ENCODE measurements at places on chromosomes 3 and 15.

DNA sequence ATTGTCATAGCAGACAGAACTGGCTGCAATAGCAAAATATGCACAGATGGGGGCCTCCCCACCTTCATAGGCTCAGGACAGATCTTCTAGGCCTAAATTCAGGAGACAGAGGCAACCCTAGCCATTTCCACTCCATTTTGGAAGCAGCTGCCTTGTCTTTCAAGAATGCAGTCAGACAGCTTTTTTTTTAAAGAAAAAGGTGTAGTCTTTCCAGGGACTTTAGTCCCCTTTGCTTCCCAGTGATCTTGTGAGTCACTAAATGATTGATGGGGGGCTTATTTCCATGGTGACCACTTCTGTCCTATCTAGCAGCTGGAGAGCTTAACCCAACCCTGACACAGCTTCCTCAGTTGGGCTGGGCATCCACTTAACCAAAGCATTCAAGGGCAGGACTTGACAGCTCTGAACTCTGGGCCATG lies 165.9 kb downstream of the TPRG1 start:
- DNase-seq, result no peak

DNA sequence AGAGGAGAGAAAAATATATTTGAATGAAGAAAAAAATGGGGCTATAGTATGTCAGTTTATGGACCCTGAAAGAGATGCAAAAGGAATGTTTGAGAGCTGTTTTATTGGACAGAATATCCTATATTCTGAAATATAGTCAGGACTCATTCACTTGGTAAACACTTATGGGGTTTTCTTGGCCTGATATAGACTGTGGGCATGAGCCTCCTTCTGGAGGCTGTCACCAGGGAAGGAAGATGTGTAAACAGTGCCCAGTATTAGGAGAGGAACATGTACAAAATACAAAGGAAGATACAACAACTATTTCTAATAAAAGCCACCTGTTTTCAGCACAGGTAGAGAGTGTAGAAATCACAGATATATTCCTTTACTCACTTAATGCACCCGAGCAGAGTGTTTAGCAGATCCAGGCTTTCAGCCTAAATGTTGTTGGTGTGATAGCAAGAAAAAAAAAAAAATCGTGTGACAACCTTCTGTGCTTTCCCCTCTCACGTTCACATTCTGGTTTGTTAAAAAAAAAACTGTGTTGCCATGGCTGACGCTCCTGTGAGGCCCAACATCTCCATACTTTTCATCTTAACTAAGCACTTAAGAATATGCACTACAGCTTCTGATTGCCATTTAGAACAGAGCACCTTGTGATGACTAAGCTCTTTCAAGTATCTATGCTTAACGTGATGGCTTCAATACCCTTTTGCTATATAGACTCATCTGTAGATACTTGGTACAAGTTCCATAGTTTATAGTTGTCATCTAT lies 134.1 kb downstream of the MBNL1 start:
- DNase-seq, result no peak

DNA sequence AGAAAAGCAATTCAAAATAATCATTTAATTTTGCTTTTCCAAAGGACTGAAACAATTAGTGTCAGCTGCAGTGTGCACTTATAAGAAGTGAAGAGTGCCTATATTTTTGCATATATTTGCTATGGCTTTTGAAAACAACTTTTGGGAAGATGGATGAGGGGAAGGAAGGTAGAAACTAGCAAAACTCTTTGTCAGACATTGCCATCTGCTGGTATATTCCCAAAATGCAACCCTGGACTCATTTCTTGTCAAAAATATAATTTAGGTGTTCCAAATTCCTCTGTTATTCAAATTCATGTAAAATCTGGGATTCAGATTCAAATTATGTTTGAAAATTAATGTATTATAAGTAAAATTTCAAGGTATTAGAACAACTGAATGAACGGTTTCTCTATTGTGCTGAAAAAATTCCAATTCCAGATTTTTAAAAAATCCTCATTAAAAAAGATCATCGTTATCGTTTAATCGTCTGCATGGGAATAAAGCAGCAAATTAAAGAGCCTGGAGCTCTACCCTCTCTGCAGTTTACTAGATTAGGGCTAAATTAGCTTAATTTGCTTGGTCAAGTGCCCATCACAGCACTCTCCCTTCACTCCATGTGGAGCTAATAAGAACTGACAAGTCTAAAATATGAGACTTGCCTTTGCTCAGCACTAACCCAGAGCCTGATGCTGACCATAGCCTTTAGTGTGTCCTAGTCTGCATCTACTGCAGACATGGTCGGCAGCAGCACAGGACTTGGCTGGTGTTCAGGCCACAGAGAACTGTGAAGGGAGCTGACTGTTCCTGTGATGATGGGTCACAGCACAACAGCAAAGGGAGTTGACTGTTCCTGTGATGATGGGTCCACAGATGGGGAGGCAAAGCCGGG lies 67.9 kb upstream of the MITF start:
- no peak for DNase-seq

- DNase-seq, result no peak
Measured at GRCh38 chr15:67544475-67544874, 2.0 kb downstream of the MAP2K5 start.

- DNase-seq, result no peak
Measured at GRCh38 chr3:157611536-157612076, 108.4 kb upstream of the VEPH1 start.

- DNase-seq, result peak; percentile 38
Measured at GRCh38 chr3:72550582-72551262, 297.5 kb downstream of the SHQ1 start.

DNA sequence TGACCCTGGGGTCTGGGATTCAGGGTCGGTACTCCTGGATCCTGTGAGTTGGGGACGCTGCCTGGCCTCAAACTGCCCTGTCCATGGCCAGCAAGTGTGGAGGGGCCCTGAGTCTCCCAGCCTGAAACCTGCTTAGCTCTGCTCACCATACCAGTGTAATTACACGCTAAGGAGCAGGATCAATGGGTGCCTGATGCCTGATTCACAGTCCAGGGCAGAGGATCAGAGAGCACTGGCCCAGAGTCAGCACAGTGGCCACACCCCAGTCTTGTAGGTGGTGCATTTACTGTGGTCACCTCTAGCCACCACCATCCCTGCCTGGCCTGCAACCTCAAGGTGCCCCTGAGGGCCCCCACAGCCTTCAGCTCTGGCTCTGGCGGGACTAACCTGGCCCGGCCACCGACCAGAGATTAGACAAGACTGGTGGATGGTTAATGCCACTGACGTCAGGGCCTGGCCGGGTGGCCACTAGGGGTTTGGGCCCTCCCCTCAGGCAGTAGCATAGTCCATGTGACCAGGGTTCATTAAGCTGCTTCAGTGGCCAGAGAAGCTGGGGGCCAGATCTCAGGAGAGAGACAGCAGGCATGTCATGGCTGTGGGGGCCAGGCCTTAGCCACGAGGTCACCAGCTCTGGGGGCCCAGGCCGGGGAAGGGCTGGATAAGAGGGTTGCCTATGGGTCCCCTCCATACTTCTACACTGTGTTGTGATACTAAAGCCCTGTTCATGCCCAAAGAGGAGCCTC lies 3.3 kb upstream of the SLC38A3 start:
- DNase-seq, result no peak

GRCh38 chr15:75069301-75069925 lies 46.0 kb downstream of the PPCDC start:
- DNase-seq, result no peak

DNA sequence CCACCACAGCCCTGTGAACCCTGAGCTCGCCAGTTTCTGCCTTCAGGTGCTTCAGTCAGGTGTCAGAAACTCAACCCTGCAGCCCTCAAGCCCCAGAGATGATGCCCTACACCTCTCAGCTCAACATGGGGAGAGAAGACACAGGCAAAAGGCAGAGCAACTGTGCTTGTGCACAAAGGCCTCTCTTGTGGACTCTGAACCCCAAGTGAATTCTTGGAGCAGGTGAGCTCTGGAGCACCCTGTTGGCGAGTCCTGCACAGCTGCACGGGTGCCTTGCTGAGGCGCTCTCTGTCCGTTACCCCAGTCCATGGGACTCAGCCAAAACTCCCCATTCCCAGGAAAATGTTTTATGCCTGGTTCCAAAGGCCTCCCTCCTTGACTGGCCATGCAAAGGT lies 197.0 kb downstream of the KLF13 start:
- DNase-seq, result no peak

- no peak for DNase-seq
Measured at GRCh38 chr3:100577382-100578008, 31.9 kb upstream of the ADGRG7 start.
